ENCODE measurements at places on chromosomes 3 and 15. TPM values are rescaled to one million over a fixed set of nuclear protein-coding genes. Genes with fewer than 3 reads are reported as not detected.

GRCh38 chr15:100914876-100915275 lies 4.3 kb upstream of the LRRK1 start:
- H3K27ac ChIP-seq = no peak overlapping the region
- peaks cover 2% of the 10 kb centered on the region for H3K27me3 ChIP-seq
- peaks cover 9% of the 10 kb centered on the region for H3K36me3 ChIP-seq

- no peaks in the 10 kb centered on the region for H3K27me3 ChIP-seq
- DNase-seq = peak; percentile 27
- H3K4me1 ChIP-seq = no peaks in the 10 kb centered on the region
- no peak overlapping the region for H3K27ac ChIP-seq
Measured at GRCh38 chr3:100650651-100651619, 41.5 kb downstream of the ADGRG7 start.

DNA sequence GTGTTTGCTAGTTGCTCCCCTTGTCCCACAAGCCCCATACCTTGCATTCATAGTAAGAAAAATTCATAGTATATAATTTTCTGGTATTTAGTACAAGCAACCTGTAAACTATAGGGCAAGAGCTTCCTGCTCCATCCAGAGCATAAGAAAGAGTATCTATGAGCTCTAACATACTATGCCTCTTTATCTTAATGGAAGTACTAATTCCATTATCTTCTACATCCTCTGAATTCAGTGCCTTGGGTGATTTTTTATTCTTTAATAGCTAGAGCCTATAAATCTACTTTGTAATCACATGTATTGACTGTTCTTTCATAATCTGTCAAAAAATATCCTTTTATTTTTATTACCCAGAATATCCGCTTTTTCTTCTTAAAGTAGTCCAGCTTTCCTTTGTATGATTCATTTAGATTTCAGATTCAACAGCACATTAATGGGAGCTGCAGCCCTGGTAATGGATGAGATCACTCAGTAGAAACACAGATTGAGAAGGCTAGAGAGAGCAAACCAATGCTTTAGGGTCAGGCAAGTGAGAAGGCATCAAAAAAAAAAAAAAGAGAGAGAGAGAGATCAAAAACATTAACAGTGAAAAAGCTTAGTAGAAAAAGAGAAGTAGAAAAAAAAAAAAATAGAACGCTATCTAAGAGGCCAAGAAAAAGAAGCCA lies 511.5 kb upstream of the NAALADL2 start:
- no peak overlapping the region for H3K4me3 ChIP-seq
- DNase-seq = no peak
- H3K36me3 ChIP-seq = no peaks in the 10 kb centered on the region
- H3K4me1 ChIP-seq = no peaks in the 10 kb centered on the region

- no peaks in the 10 kb centered on the region for H3K36me3 ChIP-seq
- H3K27ac ChIP-seq = peak overlapping the region; percentile 43
- H3K27me3 ChIP-seq = no peaks in the 10 kb centered on the region
- peak overlapping the region; percentile 41 for H3K4me3 ChIP-seq
- H3K4me1 ChIP-seq = peaks cover 7% of the 10 kb centered on the region
Measured at GRCh38 chr3:115512565-115513415, 110.5 kb upstream of the GAP43 start.

GRCh38 chr15:58690703-58691102 lies 58.8 kb downstream of the ADAM10 start:
- no peak overlapping the region for H3K4me3 ChIP-seq
- no peaks in the 10 kb centered on the region for H3K36me3 ChIP-seq
- H3K27ac ChIP-seq = no peak overlapping the region
- H3K4me1 ChIP-seq = peaks cover 23% of the 10 kb centered on the region
- no peak for DNase-seq
- H3K27me3 ChIP-seq = no peaks in the 10 kb centered on the region

DNA sequence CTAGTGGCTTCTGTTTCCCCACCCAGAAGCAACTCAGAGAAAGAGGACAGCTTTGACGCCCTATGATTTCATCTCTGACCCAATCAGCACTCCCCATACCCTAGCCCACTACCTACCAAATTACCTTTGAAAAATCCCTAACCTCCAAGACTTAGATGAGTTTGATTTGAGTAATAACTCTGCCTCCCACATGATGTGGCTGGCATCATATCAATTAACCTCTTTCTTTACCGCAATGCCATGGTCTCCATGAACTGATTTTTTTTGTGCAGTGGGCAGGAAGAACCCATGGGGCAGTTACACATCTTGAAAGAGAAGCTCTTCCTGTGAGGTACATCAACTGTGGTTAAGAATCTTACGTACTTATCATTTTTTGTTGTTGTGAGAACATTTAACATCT lies 25.5 kb upstream of the APOD start:
- no peaks in the 10 kb centered on the region for H3K36me3 ChIP-seq
- no peak overlapping the region for H3K4me3 ChIP-seq
- H3K4me1 ChIP-seq = no peaks in the 10 kb centered on the region
- no peak for DNase-seq
- H3K27ac ChIP-seq = no peak overlapping the region

The SPTBN5 gene
- total RNA-seq = not detected

DNA sequence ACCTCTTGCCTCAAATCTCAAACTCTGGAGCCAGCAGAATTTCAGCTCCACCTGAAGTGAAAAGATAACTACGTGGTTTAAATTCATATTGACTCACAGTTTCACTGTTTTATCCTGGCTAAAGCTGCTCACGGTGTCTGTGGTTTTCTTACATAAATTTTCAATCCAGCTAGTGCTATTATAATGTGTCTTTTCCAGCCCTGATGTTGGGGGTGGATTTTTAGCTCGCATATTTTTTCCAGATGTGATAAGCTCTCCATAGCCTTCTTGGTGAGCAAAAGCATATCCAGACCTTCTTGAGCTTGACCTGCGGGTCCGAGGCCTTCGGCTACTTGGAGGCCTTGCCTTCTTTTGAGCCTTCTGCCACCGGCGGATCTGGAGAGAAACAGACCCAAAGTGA lies 239.3 kb downstream of the DTWD1 start:
- no peaks in the 10 kb centered on the region for H3K36me3 ChIP-seq
- no peak overlapping the region for H3K4me3 ChIP-seq
- no peak for DNase-seq
- no peaks in the 10 kb centered on the region for H3K4me1 ChIP-seq

The PLAAT1 gene
- total RNA-seq = 5.8 TPM

The BRK1 gene
- 48.3 TPM for total RNA-seq

Measured in stomach (tissue), 19 donors.